ENCODE measurements at places on chromosomes 1 and 21.

GRCh38 chr1:29500041-29500440 is 263.7 kb downstream of the PTPRU start:
- H3K27ac ChIP-seq, result no peak overlapping the region
- H3K36me3 ChIP-seq, result no peaks in the 10 kb centered on the region
- no peaks in the 10 kb centered on the region for H3K4me1 ChIP-seq
- H3K4me3 ChIP-seq, result no peak overlapping the region

DNA sequence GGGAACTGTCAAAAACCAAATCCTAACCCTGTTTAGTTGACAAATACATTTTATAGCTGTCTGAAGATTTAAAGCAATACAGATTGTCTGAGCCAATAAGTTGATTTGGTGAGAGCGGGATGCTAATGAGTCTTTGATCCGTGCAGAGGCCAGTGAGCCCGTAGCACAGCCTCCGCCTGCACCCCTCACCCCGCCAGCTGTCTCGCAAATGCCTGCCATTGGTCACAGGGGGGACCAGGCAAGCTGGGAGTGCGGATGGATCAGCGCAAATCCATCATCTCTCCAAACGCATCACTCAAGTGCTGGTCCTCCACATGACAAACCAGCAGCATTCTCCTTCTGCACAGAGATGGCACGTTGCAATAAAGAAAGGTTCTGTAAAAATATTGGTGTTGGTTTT is 51.0 kb downstream of the ZBTB18 start:
- H3K36me3 ChIP-seq, result no peaks in the 10 kb centered on the region
- no peaks in the 10 kb centered on the region for H3K27me3 ChIP-seq
- H3K4me1 ChIP-seq, result peaks cover 3% of the 10 kb centered on the region
- DNase-seq, result no peak
- no peak overlapping the region for H3K4me3 ChIP-seq
- H3K27ac ChIP-seq, result no peak overlapping the region

DNA sequence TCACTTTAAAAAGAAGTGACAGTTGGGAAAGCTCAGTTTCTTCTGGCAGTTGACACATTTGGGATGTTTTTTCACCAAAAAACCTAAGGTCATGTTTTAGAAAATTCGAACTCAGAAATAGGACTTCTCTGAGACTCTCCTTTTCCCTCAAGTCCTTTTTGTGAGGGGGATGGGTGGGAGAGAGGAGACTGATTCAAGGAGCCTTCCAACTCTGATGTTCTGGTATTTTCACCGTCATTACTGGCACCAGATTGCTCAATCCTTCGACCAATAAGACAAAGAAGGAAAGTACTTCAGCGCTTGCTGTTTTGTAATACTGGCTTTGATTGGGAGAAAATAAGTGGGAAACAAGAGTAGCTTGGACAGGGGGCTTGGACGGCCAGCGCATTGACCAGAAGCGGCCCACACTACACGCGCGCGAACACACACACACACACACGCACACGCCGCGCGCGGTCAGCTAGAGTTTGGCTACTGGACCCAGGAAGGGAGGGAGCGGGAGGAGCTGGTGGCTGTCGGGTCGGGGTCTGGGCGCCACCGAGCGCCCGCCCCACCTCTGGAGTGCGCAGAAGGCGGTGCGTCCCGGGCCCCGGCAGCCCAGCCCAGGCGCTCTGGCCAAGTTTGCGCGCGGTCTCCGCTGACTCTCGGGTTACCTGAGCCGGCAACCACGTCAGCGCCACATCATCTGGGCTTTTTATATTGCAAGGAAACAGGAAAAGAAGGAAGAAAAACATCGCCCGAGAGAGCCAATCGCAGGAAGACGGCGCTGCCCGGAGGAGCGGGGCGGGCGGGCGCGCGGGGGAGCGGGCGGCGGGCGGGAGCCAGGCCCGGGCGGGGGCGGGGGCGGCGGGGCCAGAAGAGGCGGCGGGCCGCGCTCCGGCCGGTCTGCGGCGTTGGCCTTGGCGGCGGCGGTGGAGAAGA is at the start of gene KCNK1:
Gene KCNK1, plus strand, starts transcription at position 855 of the 921 bp plus-strand sequence. Its CDS starts 66 bp downstream, at position 921.
- peaks cover 5% of the 10 kb centered on the region for H3K36me3 ChIP-seq
- peaks cover 18% of the 10 kb centered on the region for H3K4me1 ChIP-seq
- no peaks in the 10 kb centered on the region for H3K27me3 ChIP-seq
- H3K4me3 ChIP-seq, result peak within 1 kb of the TSS; percentile 82

DNA sequence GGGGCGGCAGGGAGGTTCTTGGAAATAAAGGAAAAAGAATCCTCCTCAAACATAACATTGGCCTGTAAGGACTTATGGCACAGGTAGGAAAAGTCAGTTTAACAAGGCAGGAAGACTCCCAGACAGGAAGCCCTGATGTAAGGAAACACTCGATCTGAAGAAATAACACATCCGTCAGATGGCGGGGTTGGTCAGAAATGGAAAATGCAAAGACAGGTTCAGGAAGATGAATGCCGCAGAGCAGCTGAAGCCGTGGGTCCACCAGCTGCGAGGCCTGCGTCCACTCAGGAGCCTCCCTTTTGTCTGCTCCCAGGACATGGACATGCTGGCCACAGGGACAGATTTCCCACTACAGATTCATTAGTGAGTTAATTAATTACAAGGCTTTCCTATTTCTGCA is 3.8 kb downstream of the RSPH1 start:
- H3K27ac ChIP-seq, result no peak overlapping the region
- DNase-seq, result no peak
- no peaks in the 10 kb centered on the region for H3K36me3 ChIP-seq
- H3K27me3 ChIP-seq, result no peaks in the 10 kb centered on the region
- peaks cover 11% of the 10 kb centered on the region for H3K4me1 ChIP-seq
- H3K4me3 ChIP-seq, result no peak overlapping the region

- no peaks in the 10 kb centered on the region for H3K4me1 ChIP-seq
- DNase-seq, result no peak
- no peak overlapping the region for H3K4me3 ChIP-seq
- H3K36me3 ChIP-seq, result no peaks in the 10 kb centered on the region
- no peak overlapping the region for H3K27ac ChIP-seq
Observed at GRCh38 chr1:174068000-174068399, 45.8 kb upstream of the RC3H1 start.

DNA sequence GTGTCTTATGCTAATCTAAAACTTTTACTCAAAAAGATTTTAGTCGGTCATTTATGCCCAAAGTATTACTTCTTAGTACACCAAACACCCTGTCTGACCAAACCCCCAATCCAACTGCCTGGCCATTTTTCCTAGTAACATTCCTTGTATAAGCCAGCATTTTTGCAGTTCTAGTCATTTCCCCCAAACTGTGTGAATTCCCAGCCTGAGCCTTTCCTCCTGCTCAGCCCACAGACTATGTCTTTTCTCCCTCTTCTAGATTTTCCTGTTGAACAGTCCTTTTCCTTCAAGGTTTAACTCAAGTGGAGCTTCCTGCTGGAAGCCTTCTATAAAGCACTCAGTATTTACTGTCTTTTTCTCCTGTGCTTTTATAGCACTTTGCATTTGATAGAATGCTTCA is 843.8 kb downstream of the USP25 start:
- H3K27me3 ChIP-seq, result no peaks in the 10 kb centered on the region
- H3K36me3 ChIP-seq, result no peaks in the 10 kb centered on the region
- DNase-seq, result peak; percentile 3
- H3K27ac ChIP-seq, result peak overlapping the region; percentile 41

DNA sequence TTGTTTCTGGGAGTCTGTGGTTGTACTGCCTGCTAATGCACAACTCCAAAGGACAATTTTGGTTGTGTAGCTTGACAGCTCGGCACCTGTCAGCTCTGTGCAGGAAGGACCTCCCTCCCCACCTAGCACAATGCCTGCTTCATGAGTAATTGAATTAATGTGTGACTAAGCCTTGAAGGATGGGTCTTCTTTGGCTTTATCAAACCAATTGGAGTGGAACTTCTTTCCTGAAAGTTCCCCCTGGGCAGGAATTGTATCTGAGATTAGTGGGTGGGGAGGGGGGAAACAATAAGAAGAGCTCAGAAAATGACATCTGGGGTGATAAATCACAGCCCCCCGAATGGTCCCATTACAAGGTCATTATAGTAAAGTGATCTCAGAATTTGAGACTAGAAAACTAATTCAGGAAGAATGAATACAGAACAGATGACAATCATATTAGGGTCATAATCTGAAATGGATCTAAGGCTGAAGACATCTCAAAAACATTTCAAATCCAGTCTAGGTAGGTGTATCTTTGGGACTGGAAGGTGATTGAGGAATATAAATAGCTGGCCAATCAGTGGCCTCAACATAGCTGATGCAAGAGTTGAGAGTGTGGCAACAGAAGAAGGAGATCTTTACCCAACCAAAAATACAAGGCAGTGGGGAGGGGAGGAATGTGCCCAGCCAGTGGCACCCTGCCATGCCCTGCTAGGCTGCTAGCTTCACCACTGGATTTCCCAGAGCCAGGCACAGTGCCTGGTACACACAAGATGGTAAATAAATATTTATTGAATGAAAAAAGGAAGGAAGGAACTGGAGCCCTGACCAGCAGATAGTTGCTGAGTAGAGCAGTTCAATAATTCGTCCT is 10.1 kb upstream of the SESN2 start:
- H3K36me3 ChIP-seq, result no peaks in the 10 kb centered on the region
- DNase-seq, result peak; percentile 30
- no peak overlapping the region for H3K27ac ChIP-seq
- no peaks in the 10 kb centered on the region for H3K27me3 ChIP-seq

- no peaks in the 10 kb centered on the region for H3K36me3 ChIP-seq
- no peak for DNase-seq
- H3K4me3 ChIP-seq, result no peak overlapping the region
- no peak overlapping the region for H3K27ac ChIP-seq
Observed at GRCh38 chr1:204143276-204144041, 8.4 kb downstream of the ETNK2 start.

DNA sequence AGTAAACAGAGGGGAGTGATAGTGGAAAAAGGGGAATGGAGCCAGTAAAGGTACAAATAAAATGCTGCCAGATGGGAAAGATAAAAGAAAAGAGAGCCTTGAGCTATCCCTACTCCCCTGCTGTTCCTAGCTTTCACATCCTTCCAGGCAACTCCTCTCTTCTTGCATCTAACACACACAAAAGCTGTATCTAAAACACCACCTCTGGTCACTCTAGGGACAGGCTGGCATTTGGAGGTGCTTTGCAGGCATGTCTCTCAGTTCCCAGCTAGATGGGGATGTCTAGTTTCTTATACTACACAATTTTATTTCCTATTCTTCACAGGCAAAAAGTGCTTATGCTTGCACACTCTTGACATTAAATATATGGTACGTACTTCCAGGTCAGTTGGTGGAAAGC is 185.1 kb upstream of the ST6GALNAC5 start:
- no peaks in the 10 kb centered on the region for H3K27me3 ChIP-seq
- no peaks in the 10 kb centered on the region for H3K4me1 ChIP-seq
- H3K36me3 ChIP-seq, result no peaks in the 10 kb centered on the region
- no peak overlapping the region for H3K4me3 ChIP-seq
- H3K27ac ChIP-seq, result no peak overlapping the region

DNA sequence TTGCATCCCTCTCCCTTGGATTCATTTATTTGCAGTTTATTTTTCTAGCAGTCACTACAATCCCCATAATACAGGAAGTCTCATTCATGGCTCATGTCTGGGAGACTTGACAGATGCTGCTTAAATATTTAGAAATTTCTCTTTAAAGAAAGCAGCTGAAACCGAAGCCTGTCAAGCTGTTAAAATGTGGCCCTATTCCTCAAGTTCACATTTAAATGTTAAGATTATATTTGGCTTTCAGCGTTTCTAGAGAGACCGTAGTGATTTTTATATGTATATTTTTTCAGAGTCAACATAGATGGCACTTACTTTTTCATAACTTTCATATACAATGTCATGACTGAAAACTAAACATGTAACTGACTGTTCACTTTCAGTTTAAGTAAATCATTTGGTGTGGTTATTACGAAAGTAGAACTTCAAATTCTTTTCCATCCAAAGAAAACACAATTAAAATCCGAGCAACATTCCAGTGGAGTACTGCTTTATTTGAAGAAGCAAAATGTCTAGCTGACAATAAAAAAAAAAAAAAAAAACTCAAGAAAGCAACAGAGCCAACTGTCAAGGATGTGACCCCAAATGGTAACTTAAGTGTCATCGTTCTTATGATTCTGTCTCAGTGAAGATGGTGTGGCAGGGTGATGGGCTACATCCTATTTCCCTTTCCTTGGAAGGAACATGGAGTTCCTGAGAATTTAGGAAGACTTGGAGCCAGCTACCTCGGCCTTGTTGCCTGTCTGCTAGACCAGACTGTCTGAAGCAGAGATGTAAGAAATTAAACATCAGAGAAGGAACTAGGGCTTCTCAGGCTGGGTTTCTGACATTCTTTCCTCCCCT is 37.8 kb downstream of the MIS18A start:
- H3K4me1 ChIP-seq, result no peaks in the 10 kb centered on the region
- H3K27me3 ChIP-seq, result no peaks in the 10 kb centered on the region
- H3K4me3 ChIP-seq, result no peak overlapping the region
- H3K36me3 ChIP-seq, result no peaks in the 10 kb centered on the region
- DNase-seq, result no peak
- no peak overlapping the region for H3K27ac ChIP-seq

GRCh38 chr1:10280439-10281350 is 70.3 kb downstream of the KIF1B start:
- H3K4me1 ChIP-seq, result no peaks in the 10 kb centered on the region
- no peak overlapping the region for H3K27ac ChIP-seq
- no peaks in the 10 kb centered on the region for H3K27me3 ChIP-seq
- H3K4me3 ChIP-seq, result no peak overlapping the region
- H3K36me3 ChIP-seq, result peaks cover 21% of the 10 kb centered on the region
- no peak for DNase-seq

GRCh38 chr21:30146558-30147282 is 19.9 kb downstream of the CLDN17 start:
- no peaks in the 10 kb centered on the region for H3K4me1 ChIP-seq
- H3K27me3 ChIP-seq, result no peaks in the 10 kb centered on the region
- H3K27ac ChIP-seq, result no peak overlapping the region
- no peaks in the 10 kb centered on the region for H3K36me3 ChIP-seq

GRCh38 chr1:85629532-85629920 is 49.0 kb downstream of the CCN1 start:
- no peak overlapping the region for H3K4me3 ChIP-seq
- peaks cover 2% of the 10 kb centered on the region for H3K4me1 ChIP-seq
- H3K27me3 ChIP-seq, result no peaks in the 10 kb centered on the region
- no peak for DNase-seq
- H3K36me3 ChIP-seq, result no peaks in the 10 kb centered on the region

- H3K27ac ChIP-seq, result no peak overlapping the region
- H3K36me3 ChIP-seq, result peaks cover 36% of the 10 kb centered on the region
- H3K27me3 ChIP-seq, result no peaks in the 10 kb centered on the region
- no peak for DNase-seq
Observed at GRCh38 chr1:32783851-32784250, 33.3 kb downstream of the YARS1 start.

DNA sequence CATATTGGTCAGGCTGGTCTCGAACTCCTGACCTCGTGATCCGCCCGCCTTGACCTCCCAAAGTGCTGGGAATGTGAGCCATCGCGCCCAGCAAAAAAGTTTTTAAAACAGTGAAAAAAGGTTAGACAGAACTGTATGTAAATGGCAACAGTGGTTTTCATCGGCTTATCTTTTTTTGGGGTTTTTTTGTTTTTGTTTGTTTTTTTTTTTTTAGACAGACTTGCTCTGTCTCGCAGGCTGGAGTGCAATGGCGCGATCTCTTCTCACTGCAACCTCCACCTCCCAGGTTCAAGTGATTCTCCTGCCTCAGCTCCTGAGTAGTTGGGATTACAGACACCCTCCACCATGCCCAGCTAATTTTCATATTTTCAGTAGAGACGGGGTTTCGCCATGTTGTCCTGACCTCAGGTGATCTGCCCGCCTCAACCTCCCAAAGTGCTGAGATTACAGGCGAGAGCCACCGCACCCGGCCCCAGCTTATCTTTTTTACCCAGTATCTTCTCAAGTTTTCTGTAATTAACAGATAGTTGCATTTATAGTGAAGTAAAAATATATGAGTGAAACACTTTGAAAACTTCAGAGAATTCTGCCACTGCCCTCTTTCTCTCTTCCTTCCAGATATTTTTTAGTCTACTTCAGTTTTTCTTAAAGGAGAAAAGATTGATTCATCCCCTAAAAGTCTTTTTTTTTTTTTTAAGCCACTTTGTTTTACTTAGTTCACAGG is 13.1 kb downstream of the TIMM17A start:
- no peaks in the 10 kb centered on the region for H3K27me3 ChIP-seq
- no peak overlapping the region for H3K4me3 ChIP-seq
- DNase-seq, result no peak
- H3K4me1 ChIP-seq, result no peaks in the 10 kb centered on the region

Data from trophoblast cell (in vitro differentiated cells and primary cell).